ENCODE measurements at places on chromosomes 7 and 10. TPM values are rescaled to one million over a fixed set of nuclear protein-coding genes. Genes with fewer than 3 reads are reported as not detected.

HYAL4 gene
- not detected for total RNA-seq

LBX1 gene
- not detected for total RNA-seq

LRGUK gene
- total RNA-seq, result 8.3 TPM

PRKRIP1 gene
- total RNA-seq, result 51.7 TPM

CYP3A4 gene
- total RNA-seq, result not detected

KCND2 gene
- total RNA-seq, result 14.5 TPM

SLC16A12 gene
- total RNA-seq, result 4.4 TPM

PRPS1L1 gene
- total RNA-seq, result not detected

PTPRZ1 gene
- total RNA-seq, result 221 TPM

SFMBT2 gene
- total RNA-seq, result 18.4 TPM

MUC3A gene
- total RNA-seq, result not detected

LARP4B gene
- 54.6 TPM for total RNA-seq

FOXP2 gene
- total RNA-seq, result 109 TPM

TDRD1 gene
- total RNA-seq, result 0.38 TPM

SDK1 gene
- total RNA-seq, result 17.0 TPM

IDI2 gene
- not detected for total RNA-seq

TMEM213 gene
- not detected for total RNA-seq

PTPN20 gene
- 10.0 TPM for total RNA-seq

PNLIPRP2 gene
- total RNA-seq, result not detected

NFE2L3 gene
- 3.7 TPM for total RNA-seq

PDZD8 gene
- 34.7 TPM for total RNA-seq

CUBN gene
- total RNA-seq, result 14.3 TPM
